ENCODE measurements at places on chromosomes 6 and 20. TPM values are rescaled to one million over a fixed set of nuclear protein-coding genes. Genes with fewer than 3 reads are reported as not detected.

MATN4 gene
- not detected for total RNA-seq

EFCAB8 gene
- total RNA-seq = not detected

SOBP gene
- 7.1 TPM for total RNA-seq

CST7 gene
- total RNA-seq = not detected

CAGE1 gene
- not detected for total RNA-seq

PRDM1 gene
- 3.9 TPM for total RNA-seq

SLC9A8 gene
- total RNA-seq = 12.3 TPM

TMEM74B gene
- total RNA-seq = 1.5 TPM

GRCh38 chr6:16139556-16139955 lies 10.7 kb downstream of the MYLIP start:
- DNase-seq = no peak

GRCh38 chr20:17666481-17666880 lies 15.6 kb downstream of the RRBP1 start:
- no peak for DNase-seq

DNA sequence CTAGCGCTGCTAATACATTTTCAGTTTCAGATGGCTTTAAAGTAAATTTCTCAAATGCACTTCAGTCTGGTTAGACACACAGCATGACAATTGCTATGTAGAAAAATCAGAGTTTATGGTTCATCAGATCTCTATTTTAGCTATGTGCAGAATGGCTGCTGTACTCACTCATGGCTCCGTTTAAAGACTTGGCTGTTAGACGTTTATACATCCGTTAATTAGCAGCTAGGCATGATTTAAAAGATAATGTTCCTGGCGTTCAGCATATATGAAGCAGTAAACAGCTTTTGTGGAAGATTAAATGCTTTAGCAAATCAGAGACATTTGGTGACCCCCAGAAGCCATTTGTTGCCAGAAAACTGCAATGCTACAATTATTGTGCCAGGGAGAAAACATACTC lies 350.0 kb upstream of the MANEA start:
- DNase-seq = no peak

DNA sequence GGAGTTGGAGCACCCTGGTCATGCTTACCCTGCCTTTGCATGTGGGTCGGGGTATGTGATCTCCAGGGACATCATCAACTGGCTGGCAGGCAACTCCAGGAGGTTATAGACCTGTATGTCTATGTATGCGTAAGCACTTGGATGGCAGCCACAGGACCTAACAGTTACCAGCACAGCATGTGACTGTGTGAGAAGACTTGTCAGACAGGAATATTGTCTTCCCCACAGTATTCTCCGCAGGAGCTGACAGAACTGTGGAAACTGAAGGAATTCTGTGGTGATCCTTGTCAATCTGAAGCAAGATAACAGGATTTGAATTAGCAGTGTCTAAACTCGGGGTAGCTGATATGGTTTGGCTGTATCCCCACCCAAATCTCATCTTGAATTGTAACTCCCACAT lies 59.2 kb downstream of the TMEM244 start:
- DNase-seq = no peak

DNA sequence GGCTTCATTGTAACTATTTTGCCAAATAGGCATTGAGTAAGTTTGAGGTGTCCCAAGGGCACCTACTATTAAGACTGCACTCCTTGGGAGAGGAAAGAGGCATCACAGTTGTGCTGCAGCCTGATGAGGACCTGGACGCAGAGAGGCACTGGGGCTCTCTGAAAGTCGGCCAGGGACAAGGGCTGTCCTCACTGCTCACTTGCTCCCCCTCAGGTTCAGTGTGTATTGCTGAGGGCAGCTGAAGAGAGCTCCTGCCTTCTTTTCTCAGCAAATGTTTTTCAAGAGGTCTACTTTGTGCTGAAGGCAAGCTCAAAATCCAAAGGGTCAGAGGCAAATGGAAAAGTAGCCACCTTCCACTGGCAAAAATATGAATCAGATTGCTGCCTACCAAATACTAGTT lies 331.8 kb downstream of the RIMS1 start:
- DNase-seq = no peak

GRCh38 chr6:119035459-119035858 lies 43.0 kb downstream of the FAM184A start:
- no peak for DNase-seq

DNA sequence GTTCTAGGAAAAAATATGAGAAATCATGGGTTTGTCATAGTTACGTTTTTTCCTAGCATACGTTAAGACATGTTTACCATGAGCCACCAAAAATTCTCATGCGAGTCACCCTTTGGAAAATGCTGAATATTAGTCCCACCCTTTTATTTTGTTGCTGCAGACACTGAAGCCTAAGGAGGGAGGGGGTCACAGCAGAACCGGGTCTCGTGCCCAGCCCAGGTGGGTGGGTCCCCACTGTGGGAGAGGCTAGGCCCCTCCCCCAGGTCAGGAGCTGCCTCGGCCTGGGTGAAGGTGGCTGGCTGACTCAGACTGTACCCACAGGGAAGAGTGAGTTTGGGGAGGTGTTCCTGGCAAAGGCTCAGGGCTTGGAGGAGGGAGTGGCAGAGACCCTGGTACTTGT lies 26.2 kb upstream of the SRF start:
- no peak for DNase-seq

DNA sequence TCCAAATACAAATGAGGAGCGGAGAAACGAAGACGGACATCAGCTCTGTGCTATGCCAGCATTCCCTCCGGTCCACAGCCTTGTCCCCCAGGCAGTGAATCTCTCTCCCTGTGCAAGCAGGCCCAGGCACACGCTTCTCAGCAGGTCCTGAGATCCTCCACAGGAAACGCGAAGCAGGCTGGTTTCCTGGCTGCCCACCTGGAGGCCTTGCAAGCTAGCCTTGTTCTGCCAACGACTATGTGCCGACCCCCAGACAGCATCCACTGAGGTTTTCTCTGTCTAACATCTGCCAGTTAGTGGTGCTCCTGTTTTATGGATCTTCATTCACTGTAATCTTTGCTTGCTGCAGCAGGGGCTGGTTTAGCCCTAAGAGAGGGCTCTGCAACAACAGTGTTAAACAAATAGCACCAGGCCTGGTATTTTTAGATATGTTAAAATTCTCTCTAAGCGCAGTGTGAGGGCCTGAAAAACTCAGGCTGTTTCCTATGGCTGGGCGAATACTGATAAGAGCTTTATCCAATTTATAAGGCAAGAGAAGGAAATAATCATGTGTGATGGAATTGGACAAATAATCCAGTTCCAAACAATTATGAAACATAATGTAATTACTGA lies 386.0 kb upstream of the ARID1B start:
- no peak for DNase-seq

- no peak for DNase-seq
Measured at GRCh38 chr6:134056046-134056445, 3.6 kb upstream of the SLC2A12 start.

DNA sequence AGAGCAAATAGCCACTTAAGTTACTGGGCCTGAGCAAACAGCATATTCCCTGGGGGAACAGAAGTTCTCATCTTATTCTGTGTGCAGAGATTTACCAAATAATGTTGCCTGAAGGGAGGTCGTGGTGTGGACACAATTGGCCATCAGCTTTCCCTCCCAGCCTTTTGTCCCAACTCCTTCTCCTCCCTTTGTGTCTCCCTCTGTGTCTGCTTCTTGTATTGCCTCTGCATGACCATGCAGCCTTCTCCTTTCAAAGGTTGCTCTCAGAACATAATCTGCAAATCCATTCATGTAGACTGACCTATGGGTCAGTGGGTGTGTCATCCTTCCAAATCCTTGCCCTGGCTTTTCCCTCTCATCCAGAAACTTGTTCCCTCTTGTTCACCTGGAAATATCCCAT lies 150.3 kb upstream of the INSM1 start:
- no peak for DNase-seq

DNA sequence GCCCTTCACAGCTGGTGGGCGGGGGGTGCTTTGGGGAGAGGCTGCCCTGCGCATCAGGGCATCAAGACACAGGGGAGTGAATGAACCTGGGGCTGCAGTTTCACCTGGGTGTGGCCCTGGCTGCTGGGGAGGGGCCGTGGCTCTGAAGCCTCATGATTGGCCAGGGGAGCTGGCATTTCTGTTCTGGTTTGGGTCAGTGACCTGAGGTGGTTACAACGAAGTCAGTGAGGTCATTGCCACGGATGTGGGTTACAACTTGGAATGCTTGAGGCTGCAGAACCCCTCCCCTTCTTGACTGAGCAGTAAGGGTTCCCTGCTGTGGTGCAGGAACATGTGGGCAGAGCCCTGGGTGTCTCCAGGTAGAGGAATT lies 3.0 kb downstream of the TCEA2 start:
- DNase-seq = no peak

- no peak for DNase-seq
Measured at GRCh38 chr6:31690231-31691077, 9.6 kb upstream of the LY6G5C start.

DNA sequence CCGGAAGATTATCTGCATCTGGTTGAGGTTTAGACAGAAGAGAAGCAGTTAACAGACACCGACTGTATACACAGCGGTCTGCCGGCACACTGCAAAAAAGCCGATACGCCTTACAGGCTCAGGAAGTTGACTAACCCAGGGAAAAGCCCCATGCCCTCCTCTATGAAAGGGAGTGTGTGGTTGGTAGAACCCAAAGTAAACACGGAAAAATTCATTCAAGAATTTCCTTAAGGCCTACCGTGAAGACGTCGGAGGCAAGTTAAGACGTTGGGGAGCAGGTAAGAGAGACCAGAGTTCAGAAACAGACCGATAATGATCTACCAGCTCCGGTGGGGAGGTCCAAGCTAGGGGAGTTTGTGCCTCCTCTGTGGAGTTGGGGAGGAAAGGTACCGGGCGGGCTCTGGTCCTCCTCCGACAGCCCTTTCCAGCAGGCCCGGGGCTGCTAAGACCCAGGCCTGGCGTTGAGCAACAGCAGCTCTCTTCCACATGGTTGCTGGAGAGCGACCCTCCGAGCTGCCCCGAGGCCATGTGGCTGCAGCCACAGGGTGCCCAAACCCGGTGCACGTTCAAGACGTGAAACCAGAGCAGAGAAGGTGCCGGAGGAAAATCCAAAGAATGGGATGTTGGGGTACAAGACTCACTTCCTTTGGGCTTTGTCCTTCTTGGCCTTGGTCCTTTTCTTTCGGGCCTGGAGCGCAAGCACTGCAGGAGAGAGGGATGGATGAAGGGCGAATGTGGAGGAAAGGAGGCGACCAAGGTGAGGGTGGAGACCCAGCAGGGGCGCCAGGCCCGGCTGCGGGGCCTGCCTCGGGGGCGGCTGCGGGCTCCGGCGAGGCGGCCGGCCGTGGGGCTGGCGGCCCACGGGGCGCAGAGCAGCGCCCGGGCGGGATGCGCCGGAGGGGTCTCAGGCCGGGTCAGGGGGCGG lies 809 bp downstream of the SRPK1 start:
- no peak for DNase-seq

GRCh38 chr6:145715426-145715825 lies 19.9 kb downstream of the EPM2A start:
- no peak for DNase-seq

- DNase-seq = no peak
Measured at GRCh38 chr6:139757784-139758183, 383.3 kb upstream of the CITED2 start.

GRCh38 chr6:88867841-88868731 lies 95.3 kb downstream of the RNGTT start:
- no peak for DNase-seq

GRCh38 chr6:32609731-32610640 lies 20.3 kb upstream of the HLA-DRB1 start:
- no peak for DNase-seq

DNA sequence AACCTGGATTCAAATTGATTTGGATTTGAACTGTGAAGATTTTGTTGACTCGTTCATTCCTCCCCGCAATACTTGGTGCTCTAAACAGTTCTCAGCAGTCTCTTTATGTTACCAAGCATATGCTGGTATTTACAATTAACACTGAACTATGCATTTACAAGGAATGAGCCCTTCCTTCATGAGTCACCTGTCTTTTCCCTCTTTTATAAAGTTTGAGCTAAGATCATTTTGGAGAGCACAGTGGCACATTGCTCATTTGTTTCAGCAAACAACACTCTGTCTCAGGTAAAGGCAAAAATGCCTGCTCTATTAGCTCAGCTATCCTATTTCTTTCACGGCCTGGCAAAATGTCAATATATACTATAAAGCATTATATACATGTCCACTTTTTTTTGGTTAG lies 285.4 kb downstream of the PHACTR1 start:
- DNase-seq = no peak

DNA sequence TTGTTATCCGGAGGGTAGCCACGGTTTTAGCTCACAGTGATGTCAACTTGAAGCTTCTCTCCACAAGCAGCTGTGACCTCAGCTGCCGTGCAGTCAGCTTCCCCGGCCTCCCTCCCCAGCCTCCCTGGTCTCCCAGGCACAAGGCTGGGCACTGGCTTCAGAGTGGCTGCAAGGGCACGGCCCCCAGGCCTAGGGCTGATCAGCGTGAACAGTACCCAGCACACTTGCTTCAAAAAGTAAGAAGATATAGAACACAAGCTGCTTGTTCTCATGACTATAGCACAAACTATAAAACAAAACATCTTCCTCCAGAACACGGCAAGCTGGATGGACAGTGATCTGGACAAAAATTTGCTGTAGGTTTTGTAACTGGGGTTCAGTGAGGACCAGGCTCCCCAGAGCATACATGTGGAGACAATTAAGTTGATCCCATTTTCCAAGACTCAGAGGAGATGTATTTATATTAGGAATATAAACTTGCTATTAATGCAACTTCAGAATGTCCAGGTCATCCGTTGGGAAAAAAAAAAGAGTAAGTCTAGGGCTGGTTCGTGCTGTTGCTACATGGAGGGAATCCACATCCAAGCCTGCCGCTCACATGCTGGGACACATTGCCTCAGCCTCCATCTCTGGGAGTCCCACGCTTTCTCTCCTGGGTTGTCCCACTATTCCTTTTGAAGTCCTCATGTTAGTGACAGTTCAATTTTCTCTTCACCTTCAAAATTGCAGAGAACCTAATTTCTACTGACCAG lies 199.4 kb upstream of the THBS2 start:
- DNase-seq = no peak

DNA sequence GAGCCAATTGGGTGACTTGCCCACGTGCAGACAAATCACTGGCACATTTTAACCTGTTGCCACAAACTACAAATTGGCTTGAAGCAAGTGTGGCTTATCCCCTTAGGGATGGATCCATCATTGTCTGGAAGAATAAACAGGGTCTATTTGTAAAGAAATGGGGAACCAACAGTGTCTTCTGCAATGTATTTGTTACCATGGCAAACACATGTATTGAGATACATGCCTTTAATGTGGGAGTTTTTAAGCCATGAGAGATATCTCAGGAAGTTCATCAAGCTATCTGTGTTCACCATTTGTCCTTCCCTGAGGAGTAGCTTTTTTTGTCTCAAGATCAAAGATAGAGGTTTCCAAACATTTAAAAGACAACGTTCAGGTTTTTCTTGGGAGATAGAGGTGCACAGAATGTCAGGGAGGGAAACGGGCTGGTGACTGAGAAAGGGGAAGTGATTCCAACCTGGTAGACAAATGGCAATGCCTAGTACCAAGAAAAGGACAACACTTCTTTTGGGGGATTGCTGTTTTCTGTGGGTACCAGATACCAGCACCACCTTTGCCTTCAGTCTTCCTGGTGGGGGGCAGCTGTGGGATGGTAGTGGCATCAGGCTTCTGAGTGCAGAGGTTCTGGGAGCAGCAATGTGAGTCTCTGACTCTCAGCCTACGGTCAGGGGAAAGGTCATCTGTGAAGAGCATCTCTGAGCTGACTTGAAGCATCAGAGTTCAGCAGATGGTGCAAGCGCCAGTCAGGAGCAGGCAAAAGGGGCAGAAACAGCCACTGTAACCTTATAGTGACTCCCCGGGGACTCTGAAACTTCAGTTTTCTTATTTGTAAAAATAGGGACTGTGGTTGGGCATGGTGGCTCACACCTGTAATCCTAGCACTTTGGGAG lies 20.1 kb upstream of the BCAS1 start:
- DNase-seq = no peak

GRCh38 chr20:24990810-24991252 lies 1.7 kb downstream of the APMAP start:
- DNase-seq = no peak

Data from tibial nerve (tissue), 4 donors.